ENCODE measurements at places on chromosomes 2 and 18. TPM values are rescaled to one million over a fixed set of nuclear protein-coding genes. Genes with fewer than 3 reads are reported as not detected.

GRCh38 chr2:9646196-9647030 is 15.6 kb upstream of the YWHAQ start:
- DNase-seq, result no peak

- DNase-seq, result no peak
Observed at GRCh38 chr18:34039201-34039600, 185.5 kb downstream of the NOL4 start.

GRCh38 chr2:128408349-128409305 is 90.0 kb upstream of the HS6ST1 start:
- no peak for DNase-seq

DNA sequence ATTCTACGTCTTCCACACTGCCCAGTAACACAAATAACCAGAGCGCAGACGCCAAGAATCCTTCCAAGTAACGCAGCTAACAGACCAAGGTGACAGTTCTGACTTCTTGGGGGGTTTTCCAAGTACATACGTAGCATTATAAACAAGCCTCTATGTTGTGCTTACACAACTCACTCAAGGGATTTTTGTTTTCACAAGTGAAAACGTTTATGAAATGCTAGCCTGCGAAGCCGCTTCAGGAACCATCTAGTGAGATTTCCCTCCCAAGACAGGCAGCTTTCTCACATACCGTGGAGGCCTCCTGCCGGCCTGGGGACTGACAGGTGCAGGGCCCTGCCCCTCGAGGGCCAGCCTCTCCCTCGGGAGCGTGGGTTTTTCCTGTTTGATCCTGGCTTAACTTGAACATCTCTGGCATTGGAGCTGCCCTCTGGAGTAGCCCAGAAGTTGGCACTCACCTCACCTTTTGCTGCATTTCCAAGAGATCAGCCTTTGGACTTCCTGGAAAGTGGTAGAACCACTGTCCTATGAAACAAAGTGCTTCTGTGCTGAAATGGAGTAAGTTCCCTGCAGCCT is 151.1 kb downstream of the MBP start:
- DNase-seq, result no peak

- DNase-seq, result no peak
Observed at GRCh38 chr2:108228537-108228936, 11.2 kb upstream of the SULT1C3 start.

- DNase-seq, result no peak
Observed at GRCh38 chr18:70250781-70251180, 38.1 kb upstream of the SOCS6 start.

- DNase-seq, result no peak
Observed at GRCh38 chr2:141439524-141439923, 691.3 kb downstream of the LRP1B start.

DNA sequence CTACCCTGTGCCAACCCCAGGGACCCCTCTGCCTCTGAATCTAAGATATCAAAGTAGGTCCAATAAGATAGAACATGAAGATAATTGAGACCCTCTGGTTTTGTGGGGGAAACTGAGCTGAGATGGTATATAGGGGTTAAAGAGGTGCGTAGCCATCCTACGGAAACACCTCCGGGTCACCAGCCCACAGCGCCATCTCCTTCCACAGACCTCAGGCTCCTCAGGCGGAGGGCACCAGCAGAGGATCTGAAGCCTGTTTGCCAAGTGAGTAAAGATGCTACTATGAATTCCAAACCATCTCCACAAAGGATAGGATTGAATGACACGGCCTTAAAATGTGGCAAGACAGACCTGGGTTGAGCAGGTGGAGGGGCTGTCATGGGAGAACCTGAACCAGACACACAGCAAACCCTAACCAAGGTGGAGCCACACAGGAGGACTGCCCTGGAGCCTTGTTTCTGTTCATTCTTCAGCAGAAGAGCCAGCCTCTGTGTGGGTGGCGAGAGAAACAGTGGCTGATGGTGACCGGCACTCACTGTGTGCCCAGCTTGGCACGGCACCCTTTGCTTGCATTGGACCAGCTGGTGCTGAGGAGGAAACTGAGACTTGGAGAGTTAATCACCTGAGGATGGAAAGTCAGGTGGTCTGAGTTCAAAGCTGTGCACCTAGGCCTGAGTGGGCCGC is 10.2 kb downstream of the GBX2 start:
- DNase-seq, result no peak

- DNase-seq, result no peak
Observed at GRCh38 chr2:143261986-143262385, 132.8 kb downstream of the ARHGAP15 start.

DNA sequence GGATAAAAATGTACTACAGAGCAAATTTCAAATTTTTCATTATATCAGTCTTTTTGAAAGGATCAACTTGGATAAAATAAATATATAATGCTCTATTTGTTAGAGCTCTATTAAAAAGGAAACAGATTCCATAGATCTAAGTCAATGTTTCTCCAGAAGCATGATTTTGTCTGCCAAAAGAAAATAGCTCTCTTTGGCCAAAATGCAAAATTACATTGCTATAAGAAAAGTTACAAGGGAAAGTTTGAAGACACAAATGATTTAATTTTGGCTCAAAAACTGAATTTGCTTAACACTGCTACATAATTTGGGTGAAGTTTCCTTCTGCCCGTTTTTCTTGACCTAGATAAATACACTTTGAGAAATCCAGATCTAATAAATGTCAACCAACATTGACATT is 15.7 kb downstream of the C2orf69 start:
- no peak for DNase-seq

Gene REG3A
- not detected for polyA plus RNA-seq

Gene ASB18
- 0.09 TPM for polyA plus RNA-seq

Gene ANKRD30BL
- 1.6 TPM for polyA plus RNA-seq

Gene UGT1A7
- polyA plus RNA-seq, result not detected

All from left renal pelvis (tissue), 4 donors.